ENCODE measurements at places on chromosomes 2 and 18. TPM values are rescaled to one million over a fixed set of nuclear protein-coding genes. Genes with fewer than 3 reads are reported as not detected.

Gene CCDC141
- total RNA-seq: 55.5 TPM

Gene SERPINB13
- total RNA-seq: not detected

Gene SCG2
- 0.22 TPM for total RNA-seq

Gene CPO
- total RNA-seq: not detected

Gene RESP18
- total RNA-seq: not detected

Gene PXDN
- total RNA-seq: 37.1 TPM

Gene MROH2A
- total RNA-seq: not detected

Gene IL36A
- total RNA-seq: not detected

Gene CNTNAP5
- not detected for total RNA-seq

Gene GATA6
- 47.1 TPM for total RNA-seq

Gene RAB1A
- total RNA-seq: 121 TPM

Gene RSAD2
- 10.7 TPM for total RNA-seq

DNA sequence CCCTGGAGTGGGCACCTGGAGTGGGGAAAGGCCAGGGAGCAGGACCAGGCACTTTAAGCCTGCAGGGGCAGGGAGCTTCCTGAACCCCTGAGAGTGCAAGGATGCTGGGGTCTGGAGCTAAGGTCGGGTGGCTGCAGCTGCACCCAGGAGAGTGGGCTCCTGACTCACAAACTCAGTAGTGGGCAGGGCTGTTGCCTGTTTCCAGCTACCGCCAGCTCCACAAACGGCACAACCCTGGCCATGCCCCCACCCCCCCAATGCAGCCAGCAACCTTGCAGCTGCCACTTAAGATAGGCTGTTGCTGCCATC, 688.8 kb downstream of the NYAP2 start:
- no peak for DNase-seq

DNA sequence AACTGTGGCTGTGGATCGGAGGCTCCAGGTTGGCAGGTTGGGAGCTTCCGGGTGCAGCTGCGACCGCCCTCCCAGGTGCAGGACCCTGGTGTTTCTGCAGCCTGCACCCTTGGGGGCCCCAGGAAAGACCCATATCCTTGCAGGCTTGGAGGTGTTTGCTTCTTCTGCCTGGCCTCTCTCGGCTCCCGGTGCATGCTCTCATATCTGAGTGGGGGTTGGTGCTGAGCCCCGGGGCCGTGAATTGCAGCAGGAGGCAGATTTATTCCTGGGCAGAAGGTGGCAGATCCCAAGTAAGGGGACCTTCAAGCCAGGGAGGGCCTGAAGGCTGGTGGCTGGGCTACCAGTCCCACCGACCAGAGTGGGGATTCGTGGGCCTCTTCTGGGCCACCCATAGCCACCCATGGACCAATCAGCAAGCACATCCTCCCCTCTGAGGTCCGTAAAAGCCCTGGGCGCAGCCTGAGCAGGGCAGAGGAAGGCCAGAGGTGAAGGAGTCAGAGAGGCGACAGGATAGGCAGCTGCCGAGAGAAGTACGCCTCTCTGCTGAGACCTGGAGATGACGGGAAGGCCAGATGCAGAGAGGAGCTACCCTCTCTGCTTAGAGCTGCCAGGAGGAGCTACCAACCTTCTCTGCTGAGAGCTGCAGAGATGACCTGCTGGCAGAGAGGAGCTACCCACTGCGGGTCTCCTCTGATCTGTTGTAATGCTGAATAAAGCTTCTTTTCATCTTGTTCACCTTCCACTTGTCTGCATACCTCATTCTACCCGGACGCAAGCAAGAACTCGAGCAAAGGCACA, 1279.0 kb upstream of the LRRTM1 start:
- DNase-seq: no peak

- no peak for DNase-seq
Measured at GRCh38 chr2:101718993-101719571, 21.6 kb downstream of the MAP4K4 start.

GRCh38 chr18:2985628-2986027, 27.3 kb downstream of the LPIN2 start:
- no peak for DNase-seq

GRCh38 chr2:47631792-47632398, 151.1 kb upstream of the MSH6 start:
- DNase-seq: peak; percentile 59

DNA sequence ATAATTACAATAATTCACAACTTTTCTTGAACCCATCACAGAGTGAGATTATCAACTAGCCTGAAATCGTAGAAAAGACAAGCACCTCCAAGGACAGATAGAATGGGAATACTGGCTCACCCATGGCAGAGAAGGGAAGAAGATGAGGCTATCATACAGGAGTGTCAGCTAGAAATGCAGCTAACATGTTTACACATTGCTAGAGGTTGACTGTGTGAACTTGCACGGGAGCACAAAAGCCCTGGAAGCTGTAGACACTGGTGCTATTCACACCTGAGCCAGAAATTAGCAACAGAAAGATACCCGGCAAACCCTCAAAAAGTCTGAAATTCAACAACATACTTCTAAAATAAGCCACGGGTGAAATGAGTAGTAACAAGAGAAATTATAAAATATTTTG, 131.8 kb downstream of the ZAP70 start:
- no peak for DNase-seq

DNA sequence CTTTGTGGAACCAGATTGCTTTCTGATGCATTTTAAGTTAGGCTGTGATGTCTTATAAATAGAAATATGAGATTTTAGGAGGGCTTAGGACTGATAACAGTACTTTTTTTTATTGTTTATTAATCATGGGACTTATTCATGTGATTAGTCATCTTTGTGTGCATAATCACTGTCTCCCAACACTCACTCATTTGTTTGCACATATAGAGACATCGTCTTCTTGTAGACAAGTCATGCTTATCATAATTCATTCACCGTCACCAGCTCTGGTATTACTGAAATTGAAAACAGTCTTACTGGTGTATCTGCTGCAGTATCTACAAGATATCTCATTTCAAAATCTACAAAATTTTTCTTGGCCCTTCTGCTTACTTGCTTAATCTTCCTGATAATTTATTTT, 45.8 kb downstream of the WDR7 start:
- DNase-seq: no peak

DNA sequence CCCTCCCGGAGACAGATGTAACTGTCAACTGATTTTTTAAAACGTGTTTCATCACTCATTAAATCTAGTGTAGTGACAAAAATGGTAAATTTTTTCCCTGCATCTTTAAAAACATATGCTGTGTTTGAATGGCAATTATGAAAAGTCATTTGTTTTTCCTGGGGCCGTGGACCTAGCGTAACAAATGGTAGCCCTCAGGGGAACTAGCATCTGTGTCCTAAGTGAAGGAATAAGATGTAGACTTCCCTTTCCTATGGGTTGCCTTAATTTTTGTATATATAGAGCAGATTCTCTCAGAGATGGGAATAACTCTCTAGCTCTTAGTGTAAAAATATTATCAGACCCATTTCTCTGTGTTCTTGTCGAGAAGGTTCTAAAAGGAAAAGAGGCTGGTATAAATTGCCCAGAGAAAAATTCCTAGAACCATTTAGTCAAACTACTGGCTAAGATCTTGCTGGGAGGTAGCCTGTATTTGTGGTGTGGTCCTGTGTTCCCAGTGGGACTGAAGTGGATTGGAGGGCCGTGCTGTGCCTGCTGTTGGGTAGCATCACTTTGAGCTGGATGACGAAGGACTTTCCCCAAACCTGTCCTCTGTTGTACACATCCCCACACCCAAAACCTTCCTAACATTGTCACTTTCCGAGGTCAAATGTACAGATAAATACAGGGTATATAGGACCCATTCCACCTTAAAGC, 85.8 kb downstream of the LIMS1 start:
- no peak for DNase-seq

DNA sequence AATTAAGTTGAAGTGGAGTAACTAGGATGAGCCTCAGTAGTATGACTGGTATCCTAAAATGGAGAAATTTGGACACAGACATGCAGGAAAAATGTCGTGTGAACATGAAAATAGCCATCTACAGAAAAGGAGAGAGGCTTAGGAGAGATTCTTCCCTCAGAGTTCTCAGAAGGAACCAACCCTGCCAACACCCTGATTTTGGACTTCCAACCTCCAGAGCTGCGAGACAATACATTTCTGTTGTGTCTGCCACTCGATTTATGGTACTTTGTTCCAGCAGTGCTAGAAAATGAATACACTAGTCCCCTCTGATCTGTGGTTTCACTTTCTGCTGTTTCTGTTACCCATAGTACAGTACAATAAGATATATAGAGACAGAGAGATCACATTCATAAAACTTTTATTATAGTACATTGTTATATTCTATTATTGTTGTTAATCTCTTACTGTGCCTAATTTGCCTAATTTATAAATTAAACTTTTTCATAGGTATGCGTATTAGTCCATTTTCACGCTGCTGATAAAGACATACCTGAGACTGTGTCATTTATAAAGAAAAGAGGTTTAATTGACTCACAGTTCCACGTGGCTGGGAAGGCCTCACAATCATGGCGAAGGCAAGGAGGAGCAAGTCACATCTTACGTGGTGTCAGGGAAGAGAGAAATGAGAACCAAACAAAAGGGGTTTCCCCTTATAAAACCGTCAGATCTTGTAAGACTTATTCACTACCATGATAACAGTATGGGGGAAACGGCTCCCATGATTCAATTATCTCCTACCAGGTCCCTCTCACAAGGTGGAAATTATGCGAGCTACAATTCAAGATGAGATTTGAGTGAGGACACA, 41.3 kb downstream of the PLEKHA3 start:
- DNase-seq: no peak

DNA sequence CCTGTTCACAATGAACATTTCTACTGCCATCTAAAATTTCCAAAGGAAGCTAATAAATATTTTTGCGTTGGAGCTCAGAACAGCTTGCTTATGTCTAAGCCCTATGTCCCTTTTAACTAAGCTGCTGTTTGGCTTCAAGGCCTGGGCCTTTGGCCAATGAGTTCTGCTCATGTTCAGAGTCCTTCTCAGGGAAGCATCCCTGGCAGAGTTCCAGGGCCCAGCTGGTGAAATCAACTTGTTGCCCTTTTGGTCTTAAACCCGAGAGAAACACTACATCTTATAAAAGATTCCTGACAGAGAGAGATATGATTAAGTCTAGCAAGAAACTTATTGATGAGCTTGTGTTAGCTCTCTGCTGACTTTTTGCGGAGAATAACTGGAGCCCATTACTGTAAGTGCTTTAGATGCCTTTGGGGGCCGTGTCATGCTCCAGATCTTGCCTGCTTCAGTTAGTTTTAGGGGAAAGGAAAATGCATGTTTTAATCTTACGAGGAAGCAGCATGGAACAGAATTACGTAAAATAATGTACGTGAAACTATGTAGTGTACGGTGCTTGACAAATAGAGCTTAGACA, 102.5 kb upstream of the NOSTRIN start:
- no peak for DNase-seq

DNA sequence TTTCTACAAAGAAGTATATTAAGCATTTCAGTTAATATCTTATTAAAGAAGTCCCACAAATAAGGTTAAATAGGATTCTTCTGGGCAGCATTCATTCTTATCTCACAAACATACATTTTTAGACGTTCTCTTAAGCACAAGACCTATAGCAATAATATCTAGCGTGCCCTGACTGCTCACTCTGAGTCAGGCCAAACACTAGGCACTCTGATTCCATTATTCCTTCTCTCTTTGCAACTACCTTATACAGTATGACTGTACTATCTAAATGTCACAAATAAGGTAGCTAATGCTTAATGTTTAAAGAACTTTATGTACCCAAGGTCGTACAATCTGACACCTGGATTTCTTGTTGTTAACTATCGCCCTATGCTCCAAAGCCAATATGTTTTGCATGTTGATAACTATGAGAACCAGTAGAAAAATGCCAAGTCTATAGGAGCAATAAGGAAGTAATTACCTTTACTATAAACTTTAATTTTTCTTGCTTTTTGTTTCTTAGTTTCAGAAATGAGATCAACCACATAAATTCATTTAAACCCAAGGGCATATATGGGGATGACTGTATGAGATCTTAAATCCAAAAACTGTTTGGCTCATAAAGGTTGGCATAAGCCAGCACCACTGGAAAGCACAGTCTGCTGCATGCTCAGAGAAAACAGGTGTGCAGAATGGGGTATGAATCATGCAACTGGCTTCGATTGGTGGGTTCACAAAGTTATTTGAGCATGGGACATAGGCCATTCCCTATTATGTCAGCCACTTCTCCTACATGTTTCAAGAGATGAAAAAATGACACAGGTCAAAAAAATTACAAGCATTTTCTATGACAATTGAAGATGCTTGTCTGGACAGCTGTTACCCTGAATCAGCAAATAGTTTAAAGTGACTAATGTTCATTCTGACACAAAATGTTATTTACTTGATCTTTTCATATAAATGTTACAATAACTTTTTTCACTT, 352.0 kb downstream of the IRS1 start:
- no peak for DNase-seq

- no peak for DNase-seq
Measured at GRCh38 chr2:120659275-120659977, 76.2 kb upstream of the GLI2 start.

GRCh38 chr18:47606526-47606925, 323.9 kb downstream of the SMAD2 start:
- no peak for DNase-seq

DNA sequence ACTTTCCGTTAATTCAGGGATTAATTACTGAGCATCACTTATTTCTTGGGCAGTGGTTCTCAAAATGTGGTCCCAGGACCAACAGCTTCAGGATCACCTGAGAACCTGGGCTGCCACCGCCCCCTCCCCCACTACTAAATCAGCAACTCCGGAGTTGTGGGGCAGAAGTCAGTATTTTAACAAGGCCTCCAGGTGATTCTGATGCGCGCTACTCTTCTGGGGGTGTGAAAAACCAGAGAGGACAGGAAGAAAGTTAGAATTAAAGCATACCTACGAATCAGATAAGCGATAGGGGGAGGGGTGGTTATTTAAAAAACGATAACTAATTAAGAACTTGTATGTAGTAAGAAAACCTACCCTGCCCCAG, 319 bp downstream of the ZSCAN30 start:
- no peak for DNase-seq

- no peak for DNase-seq
Measured at GRCh38 chr2:198113316-198113715, 308.9 kb downstream of the PLCL1 start.

DNA sequence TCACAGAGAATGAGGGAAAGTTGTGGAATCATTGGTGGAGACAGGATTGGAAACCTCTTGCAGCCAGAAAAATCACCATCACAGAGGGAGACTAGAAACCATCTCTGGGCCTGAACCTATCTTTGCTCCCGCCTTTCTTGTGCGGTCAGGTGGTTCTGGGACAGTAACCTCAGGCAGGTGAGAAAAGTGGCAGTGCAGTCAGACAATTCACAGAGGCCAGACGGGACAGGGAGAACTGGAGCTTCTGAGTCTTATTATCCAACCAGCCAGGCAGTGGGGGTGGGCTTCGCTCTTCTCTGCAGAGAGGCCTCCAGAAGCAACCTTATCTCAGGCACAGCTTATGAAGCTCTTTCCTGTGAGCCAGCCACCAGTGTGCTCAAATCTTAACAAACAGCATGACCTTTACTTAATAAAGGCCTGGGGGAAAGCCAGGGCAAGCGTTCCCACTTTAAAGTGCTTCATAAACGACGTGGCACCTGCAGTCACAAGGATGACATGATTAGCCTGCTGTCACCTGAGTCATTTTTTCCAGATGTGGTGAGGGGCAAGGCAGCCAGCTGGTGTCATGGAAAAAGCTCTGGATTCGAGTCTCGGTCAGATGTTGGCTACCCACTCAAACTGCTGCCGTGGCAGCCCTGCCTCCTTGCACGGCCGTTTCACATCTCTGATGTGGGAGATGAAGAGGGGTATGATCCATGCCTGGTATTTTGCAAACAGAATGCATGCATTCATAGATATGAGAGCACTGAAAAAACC, 109.7 kb downstream of the B3GNT2 start:
- DNase-seq: no peak

- no peak for DNase-seq
Measured at GRCh38 chr2:207617011-207617671, 8.1 kb downstream of the METTL21A start.

GRCh38 chr18:3175195-3175758, 44.5 kb downstream of the MYOM1 start:
- no peak for DNase-seq
